Esophagus muscularis mucosa (tissue), 4 donors: ENCODE measurements at places on chromosomes 6 and 20. TPM values are rescaled to one million over a fixed set of nuclear protein-coding genes. Genes with fewer than 3 reads are reported as not detected.

Gene OR11A1
- not detected for total RNA-seq

Gene SLC22A7
- total RNA-seq: not detected

- DNase-seq: no peak
These were observed 2.6 kb downstream of the ZNF165 start for GRCh38 chr6:28082939-28083338.

GRCh38 chr6:132461958-132462357 lies 51.0 kb downstream of the STX7 start:
- DNase-seq: no peak

GRCh38 chr20:32652739-32653526 lies 20.8 kb downstream of the C20orf203 start:
- peak; percentile 95 for DNase-seq

- no peak for DNase-seq
These were observed 710 bp downstream of the BTBD9 start for GRCh38 chr6:38638941-38639497.

DNA sequence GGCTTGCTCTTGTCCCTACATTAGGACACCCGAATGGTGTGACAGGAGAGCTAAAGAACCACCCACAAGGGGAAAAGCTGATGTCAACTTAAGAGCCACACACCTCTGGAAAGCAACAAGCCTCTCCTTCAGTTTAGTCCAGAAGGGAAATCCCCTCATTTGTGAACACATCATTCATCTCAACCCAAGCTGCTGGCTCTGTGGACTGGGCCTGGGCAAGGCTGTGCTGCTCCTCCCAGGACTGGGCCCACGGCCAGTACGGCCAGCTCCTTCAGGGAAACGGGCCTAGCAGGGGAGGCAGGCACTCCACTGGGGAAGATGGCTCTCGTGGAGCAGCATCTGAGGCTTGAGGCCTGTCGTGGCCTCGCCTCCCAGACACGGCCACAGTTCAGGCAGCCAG lies 12.8 kb upstream of the SLC4A11 start:
- DNase-seq: no peak

DNA sequence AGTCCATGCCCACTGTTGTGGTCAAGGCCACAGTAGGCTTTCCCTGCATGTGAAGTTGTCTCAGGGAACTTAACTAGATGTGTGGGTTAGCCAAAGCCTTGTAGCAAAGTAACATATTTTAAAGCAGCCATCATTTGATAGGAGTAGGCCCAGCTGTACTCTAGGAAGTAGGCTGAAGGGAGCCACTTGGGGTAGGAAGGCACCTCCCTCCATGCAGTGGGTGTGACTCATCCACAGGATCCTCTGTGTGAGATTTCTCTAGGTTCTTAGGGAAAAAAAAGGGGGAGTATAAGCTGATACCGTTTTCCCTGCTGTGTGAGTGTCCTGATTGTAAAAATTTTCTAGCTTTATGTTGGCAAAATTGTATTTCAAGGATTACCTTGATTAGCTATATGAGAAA lies 44.7 kb downstream of the VAPB start:
- no peak for DNase-seq

Gene LY6G6F
- total RNA-seq: not detected

DNA sequence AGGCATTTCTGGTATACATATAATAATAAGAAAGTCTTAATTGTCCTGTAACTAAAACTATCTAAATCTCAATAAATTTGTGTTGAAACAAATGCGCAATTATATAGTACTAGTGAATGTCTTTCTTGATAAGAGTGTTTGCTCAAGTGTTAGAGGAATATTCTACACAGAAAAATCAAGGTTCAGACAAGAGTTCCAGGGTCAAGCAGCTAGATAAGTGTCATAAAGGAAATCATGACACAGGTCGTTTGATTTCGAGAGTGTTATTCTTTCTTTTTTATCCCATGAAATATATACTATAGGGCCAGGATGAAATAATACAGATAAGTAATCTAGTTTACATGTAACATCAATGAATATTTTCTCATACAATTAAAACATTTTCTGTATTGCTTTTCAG lies 366.1 kb downstream of the UTRN start:
- DNase-seq: no peak

- DNase-seq: no peak
These were observed 1.3 kb downstream of the SRF start for GRCh38 chr6:43172104-43173007.

Gene TMC2
- 0.34 TPM for total RNA-seq

DNA sequence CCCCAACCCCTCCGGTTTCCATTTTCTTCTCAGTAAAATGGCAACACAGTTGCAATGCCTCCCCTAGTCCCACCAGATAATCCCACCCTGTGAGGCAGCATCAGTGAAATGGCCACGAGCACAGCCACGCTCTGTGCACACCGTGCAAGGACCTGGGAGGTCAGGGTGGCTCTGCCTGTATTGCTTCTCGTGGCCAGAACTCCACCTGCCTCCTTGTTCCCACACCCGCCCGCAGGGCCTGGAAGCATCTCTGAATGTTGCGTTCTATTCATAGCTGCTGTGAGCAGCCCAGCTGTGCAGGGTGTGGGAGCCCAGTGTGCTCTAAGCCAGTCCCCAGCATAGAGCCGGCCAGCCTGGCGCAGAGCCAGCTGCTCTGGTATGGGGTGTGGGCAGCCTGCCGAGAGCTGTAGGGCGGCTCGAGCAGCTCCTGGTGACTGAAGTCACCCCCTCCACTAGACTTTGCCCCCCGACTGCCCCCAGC lies 161.1 kb downstream of the DLL1 start:
- no peak for DNase-seq

- DNase-seq: no peak
These were observed 37.1 kb downstream of the OTOR start for GRCh38 chr20:16785226-16785625.

Gene CRISP3
- not detected for total RNA-seq

DNA sequence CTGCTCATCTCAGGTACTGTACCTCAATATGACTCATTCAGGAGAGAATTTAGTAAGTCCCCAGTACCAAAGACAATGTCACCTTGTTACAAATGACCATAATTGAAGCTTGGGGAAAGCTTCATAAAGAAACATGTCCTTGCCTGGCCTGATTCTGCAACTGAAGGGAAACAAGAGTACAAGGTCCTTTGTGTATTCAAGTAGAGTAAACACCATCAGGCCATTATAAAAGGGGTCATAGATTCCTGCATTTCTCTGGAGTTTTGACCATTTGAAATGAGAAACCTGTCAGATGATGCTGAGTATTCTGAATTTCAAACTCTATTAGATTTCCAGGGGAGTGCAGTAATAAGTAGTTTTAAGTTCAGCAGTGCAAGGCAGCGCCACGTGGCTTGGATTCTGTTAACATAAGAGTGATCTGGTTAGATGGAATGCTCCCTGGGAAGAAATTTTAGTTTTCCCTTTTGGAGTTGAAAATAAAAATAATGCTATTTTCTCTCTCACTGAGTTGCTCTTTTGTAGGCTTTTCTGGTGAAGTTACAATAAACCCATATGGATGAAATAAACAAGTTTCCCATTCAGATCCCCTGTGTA lies 1054.3 kb downstream of the EPHA7 start:
- DNase-seq: no peak

GRCh38 chr6:125203395-125203794 lies 49.8 kb downstream of the TPD52L1 start:
- no peak for DNase-seq

DNA sequence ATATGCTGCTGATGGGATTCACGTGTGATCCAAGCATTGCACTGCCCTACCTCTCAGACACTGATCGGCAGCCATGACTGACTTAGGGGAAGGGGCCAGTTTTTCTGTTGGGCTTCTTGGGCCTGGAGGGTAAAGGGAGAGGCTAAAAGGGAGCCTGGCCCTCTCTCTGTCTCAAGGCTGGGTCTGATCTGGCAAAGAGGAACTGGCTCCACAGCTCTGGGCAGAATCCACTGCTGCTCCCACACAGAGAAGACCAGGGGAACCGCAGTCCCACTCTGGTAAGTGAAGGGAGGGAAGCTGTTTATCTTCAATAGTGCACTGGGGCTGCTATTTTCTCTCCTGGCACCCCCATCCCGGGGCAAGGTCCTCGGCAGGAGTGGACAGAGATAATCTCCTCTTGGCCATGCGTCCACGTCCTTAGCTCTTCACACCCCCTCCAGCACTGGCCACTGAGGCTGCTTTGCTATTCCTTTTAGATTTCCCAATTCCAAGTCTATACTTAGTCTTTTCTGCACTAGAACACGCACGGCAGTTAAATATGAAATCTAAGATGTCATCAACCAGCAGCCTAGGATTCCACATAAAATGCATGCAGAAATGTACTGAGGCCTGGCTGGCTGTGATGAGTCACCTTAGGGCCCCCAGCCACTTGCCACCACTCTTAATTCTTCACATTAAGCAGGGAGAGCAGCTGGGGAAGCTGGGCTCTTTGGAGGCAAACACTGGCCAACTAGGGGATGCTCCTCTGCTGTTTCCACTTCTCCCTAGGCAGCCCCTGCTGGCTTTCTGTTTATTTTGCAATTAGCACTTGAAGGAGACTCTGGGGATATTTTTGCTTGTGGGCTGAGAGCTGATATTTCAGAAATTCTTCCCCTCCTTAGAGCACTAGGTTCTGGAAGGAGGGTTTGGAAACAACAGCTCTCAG lies 87.8 kb upstream of the ARMC2 start:
- no peak for DNase-seq

GRCh38 chr20:51029963-51030920 lies 7.3 kb upstream of the KCNG1 start:
- no peak for DNase-seq

Gene TBXT
- not detected for total RNA-seq
